ENCODE measurements at places on chromosomes 7 and 10.

DNA sequence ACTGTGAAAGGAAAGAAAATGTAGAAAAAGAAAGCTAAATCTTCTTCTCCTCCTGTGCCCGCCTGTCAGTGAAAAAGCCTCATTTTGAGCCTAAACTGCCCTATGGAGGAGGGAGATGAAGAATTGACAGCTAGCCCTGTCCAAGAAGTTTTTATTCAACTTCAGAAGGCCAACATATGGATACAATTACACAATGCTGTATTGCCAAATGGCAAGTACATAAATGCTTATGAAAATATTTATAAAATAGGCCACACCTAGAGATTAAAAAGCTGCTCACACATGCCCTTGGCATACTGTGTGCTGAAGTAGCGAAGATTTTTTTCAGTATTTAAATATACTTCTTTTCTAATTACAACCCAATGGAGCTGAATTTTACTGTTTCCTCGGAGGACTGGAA, 65.1 kb upstream of the NEBL start:
- no peak for DNase-seq

DNA sequence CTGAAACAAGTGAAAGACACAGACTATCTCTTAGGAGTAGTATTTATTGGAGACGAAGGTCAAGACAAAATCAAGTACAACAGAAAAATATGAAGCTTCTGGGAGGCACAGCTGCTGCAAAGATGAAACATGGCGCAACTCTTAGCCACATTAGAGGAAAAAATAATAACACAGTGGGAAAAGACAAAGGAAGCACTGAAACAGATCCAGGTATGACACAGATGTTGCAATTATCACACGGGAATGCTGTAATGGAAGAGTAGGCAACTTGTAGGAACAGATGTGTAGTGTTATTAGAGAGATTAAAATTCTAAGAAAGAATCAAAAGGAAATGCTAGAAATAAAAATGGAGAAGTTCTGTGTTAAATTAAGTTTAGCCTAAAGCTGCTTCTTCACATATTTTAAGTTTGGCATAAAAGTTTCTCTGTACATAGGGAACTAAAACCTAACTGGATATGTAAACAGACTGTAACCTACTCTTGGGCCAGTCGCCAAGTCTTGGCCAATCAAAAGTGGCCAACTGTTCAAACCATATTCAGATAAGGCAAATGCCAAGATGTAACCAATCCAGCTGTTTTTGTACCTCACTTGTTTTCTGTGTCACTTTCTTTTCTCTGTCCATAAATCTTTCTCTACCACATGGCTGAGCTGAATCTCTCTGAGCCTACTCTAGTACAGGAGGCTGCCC, 1132.0 kb upstream of the LRRTM3 start:
- DNase-seq = no peak

DNA sequence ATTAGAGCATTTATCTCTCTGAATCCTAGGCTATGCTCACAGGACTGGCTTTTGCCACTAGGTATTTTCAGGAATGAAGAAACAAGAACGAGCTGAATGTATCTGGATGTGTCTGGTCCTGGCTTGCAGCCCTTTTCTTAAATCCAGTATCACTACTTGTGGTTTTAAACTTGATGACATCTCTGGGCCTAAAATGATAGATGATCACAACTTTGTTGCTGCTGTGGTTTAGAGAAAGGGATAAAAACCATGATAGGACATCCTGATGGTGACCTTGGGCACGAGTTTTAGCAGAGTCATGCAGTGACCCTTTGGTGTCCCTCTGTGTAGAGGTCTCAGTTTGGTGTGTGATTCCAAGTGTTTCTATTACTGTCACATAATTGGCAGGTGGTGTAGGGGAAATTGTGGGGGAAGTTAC, 31.7 kb upstream of the SEMA3C start:
- no peak for DNase-seq

- DNase-seq = no peak
These were observed 142.2 kb downstream of the TRIL start for GRCh38 chr7:28815928-28816373.

DNA sequence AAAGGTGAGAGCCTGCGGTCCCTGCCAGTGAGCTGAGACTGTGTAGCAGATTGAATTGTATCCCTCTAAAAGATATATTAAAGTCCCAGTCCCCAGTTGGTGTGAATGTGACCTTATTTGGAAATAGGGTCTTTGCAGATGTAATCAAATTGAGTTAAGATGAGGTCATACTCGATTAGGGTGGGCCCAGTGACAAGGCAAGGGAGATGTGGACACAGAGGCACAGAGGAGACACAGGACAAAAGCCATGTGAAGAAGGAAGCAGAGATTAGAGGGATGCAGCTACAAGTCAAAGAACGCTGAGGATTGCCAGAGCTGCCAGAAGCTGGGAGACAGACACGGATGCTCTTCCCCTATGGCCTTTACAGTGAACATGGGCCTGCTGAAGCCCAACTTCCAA, 104.3 kb downstream of the CLEC2L start:
- no peak for DNase-seq

- DNase-seq = no peak
These were observed 96.8 kb downstream of the DNAJB6 start for GRCh38 chr7:157433628-157434027.

All from activated T-cell treated with anti-CD3 and anti-CD28 coated beads for 4 hours (primary cell).